Effector CD4-positive, alpha-beta T cell (primary cell): ENCODE measurements at places on chromosomes 4 and X.

DNA sequence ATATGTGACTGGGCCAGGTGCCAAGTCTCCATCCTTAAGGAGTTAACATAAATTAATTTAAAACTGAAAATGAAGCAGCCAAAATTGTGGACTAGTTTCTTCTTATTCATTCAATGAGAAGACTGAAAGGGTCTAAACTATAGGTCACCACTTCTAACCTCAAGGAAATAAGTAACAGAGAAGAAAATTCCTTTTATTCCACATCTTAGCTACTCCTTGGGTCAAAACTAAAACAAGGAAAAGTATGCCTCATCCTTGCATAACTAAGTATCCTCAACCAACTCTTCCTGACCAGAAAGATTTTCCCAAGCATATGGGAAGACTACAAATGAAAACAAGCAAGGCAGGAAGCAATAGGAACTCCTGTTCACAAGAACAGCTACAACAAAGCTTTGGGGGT is 71.2 kb downstream of the ZNF827 start:
- no peak for DNase-seq

- DNase-seq = no peak
Measured at GRCh38 chr4:180636696-180637404, 1606.4 kb upstream of the TENM3 start.

- no peak for DNase-seq
Measured at GRCh38 chrX:37684973-37685372, 618 bp upstream of the XK start.

- DNase-seq = no peak
Measured at GRCh38 chr4:101501421-101501820, 154.1 kb upstream of the PPP3CA start.

- DNase-seq = no peak
Measured at GRCh38 chr4:61994036-61994435, 793.9 kb downstream of the ADGRL3 start.

DNA sequence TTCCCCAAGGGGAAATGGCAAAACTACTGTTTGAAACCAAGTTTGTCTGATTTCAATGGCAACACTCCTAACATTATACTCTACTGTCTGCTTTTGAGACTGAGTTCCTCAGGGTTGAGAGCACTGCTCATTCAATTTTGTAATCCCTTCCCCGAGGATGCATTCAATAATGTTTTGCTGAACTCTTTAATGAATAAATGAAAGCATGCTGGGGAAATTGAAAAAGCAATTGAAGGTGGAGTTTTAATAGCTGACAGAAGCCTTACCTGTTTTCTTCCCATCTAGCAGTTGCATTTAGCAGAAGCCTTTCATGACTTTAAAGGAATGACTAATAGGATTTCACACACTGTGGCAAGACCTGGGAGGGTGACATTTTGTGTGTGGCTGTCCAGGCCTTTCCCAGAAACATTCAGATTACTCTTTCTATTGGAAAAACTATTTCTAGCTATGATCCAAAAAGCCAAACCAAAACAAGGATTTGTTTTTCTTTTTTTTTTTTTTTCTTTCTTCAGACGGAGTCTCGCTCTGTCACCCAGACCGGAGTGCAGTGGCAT is 45.1 kb downstream of the DTHD1 start:
- DNase-seq = no peak

- no peak for DNase-seq
Measured at GRCh38 chr4:60656171-60656570, 544.0 kb upstream of the ADGRL3 start.

- DNase-seq = no peak
Measured at GRCh38 chr4:174278467-174278866, 5.0 kb downstream of the FBXO8 start.

DNA sequence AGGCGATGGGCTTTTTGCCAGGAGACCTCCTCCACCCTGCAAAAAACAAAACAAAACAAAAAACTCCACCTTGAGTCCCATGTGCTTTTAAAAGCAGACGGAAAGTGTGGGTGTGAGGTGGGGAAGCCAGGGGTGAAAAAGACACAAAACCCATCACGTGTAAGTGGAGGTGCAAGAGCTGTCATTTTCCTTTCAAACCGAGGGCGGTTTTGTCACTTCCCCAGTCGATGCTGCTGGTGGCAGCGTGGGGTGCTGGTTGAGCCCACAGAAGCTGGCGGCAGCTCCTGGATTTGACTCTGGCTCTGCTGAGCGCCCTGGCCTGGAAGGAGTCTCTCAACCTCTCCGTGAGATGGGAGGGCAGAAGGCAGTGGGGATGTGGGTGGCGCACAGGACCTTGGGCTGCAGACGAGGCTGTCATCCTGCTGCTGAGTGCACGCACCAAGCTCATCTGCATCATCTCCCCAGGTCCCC is 110.0 kb downstream of the PSAPL1 start:
- DNase-seq = no peak

- DNase-seq = peak; percentile 4
Measured at GRCh38 chrX:1093121-1093520, 119.3 kb downstream of the CRLF2 start.

DNA sequence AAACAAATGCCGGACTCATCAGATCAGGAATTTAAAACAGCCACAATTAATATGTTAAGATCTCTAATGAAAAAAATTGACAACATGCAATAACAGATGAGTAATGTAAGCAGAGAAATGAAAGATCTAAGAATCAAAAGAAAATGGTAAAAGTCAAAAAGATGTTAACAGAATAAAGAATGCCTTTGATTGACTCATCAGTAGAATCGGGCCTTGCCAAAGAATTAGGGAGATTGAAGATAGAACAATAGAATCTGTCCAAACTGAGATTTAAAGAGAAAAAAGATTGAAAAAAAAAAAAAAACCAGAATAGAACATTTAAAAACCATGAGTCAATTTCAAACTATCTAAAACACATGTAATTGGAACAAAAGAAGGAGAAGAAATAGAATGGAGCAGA is 25.9 kb upstream of the GUCY1A1 start:
- no peak for DNase-seq

DNA sequence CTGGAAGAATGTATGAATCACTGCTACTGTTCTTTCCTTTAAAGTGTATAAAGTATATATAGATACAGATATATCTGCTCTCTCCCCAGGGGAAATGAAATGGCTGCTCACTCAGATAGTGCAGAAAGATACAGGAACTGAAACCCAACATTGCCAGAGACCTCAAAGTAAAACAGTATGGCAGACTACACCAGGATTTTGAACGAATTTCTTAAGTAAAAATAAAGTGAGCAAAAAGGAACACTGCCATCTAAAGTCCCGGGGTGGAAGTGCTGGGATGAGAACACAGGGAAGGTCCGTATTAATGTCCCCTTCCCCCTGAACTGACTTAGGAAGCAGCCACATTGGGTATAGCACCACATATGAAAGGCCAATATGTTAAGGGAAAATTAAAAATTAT is 93.4 kb downstream of the TMA16 start:
- no peak for DNase-seq
